Effector memory CD8-positive, alpha-beta T cell (primary cell): ENCODE measurements at places on chromosomes 12 and 14.
A peak's percentile ranks its signal among the peaks of the same experiment; 100 is the strongest.

- no peak for DNase-seq
Measured at GRCh38 chr12:4567073-4567881, 5.3 kb downstream of the DYRK4 start.

DNA sequence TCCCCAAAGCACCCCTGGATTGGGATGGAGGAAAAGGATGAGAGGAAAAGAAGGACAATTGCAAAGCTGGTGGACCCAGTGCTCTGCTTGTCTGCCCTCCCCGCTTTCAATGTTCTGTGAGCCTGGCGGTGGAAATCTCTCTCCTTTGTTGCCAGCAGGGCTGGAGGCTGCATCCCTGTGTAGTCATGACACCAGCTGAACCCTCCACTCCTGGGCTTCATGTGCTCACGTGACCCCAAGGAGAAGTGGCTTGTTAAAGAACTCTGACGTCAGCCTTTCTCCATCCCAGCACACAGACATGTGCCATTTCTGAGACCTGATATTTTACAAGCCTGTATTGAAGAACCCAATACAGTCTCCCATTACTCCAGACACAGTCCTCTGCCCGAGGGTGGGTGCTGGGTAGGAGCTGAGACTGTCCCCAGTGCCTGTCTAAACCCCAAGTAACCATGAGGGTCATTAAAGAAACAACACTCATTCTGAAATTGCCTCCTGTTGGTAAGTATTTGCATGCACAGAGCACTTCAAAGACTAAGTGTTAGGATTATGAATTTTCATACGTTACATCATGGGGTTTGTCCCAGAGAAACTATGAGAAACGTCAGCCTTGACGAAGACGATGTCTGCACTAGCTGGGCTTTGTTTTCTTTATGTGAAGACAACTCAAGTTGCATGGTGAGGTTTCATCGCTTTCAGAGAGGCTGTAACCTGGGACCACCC is 21.7 kb downstream of the GALNT16 start:
- DNase-seq, result no peak

- DNase-seq, result no peak
Measured at GRCh38 chr14:93729993-93730392, 58.3 kb downstream of the PRIMA1 start.

DNA sequence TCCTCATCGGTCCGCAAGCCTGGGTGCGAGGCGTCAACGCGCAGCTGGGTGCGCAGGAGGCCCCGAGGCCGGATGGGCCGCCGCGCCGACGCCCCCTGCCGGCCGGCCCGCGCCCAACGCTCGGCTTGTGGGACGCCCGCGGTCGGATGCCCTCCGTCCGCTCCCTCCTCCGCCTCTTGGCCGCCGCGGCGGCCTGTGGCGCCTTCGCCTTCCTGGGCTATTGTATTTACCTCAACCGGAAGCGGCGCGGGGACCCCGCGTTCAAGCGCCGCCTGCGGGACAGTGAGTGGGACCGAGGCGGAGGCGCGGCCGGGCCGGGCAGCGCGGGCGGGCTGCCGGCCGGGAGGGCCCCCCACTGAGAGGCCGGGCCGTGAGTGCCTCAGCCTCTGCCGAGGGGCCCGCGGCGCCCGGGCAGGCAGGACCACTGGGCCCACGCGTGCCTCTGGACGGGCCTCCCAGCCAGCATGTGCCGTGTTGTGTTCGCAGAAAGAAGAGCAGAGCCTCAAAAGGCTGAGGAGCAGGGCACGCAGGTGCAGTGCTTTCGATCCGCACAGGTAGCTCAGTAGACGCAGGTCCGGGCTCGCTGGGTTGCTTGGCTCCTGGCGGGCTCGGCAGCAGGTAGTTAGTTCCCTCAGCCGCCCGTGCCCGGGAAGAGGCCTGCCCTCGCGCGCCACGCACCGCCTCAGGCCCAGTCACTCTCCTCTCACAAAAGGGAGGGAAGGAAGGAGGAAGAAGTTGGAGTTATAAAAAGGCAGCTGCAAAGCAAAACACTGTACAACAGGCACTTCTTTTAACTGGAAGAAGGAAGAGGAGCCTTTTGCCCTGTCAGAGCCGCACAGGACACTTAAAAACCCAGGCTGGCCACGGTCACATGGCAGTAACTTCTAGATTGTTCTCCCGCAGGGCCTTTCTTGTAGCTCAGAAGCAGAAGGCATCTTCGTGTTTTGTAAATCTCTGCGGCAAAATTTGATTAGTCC is at the start of gene TOMM20L:
Gene TOMM20L, plus strand, starts transcription at position 119 of the 977 bp plus-strand sequence. Its CDS starts 28 bp downstream, at position 147.
- DNase-seq, result peak; percentile 63

DNA sequence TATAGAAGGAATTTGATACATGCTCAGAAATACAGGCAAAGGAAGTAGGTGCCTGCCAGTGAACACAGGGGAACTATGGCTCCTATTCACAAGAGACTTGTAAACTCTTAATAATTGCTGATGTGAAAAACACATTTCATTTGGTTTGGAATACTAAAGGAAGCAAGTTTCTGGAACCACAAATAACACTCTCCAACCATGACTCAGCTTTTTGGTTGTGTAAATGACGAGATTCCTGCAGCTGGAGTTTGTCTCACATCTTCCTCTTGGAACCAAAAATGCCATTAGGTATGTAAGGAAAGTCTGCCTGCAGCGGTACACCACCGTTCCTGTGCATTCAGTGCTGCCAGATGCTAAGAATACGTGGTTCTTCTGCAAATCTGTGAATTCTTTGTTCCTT is 4.5 kb upstream of the OR11H6 start:
- no peak for DNase-seq

DNA sequence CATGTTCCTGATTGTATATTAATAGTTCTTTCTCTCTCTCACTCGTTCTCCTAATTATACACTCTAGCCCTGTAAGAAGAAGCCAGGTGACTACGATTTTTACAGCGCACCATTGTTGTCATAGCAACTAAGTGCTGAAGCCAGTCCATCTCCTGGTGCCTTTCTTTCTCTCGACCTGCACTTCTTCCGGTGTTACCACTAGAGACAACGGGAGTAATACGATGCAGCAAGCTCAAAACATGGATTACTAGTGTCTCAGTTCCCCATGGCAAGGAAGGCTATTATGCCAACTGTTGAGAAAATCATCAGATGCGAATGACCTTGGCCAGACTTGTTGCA is 40.8 kb upstream of the DCD start:
- DNase-seq, result no peak

- no peak for DNase-seq
Measured at GRCh38 chr12:53338916-53339315, 2.8 kb upstream of the SP7 start.

- no peak for DNase-seq
Measured at GRCh38 chr14:69617796-69618195, 6.4 kb downstream of the SUSD6 start.

GRCh38 chr12:101619858-101620761 is 25.3 kb downstream of the MYBPC1 start:
- no peak for DNase-seq

DNA sequence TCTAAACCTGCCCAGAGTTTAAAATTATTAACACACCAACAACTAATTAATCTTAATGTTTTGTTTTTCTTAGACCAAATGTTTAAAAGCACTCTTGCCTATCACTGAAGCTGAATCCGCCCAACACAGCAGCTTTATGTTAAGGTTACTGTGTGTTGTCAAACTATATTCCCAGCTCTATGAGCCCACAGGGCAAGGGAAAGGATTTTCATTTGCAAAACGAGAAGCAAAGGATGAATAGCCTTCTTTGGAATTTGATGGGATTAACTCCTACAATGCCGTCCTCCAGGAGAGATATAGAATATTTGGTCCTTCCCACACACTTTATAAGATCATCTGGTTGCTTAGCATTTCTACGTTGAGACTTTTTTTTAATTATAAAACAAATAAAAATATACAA is 43.7 kb downstream of the DUSP16 start:
- no peak for DNase-seq

DNA sequence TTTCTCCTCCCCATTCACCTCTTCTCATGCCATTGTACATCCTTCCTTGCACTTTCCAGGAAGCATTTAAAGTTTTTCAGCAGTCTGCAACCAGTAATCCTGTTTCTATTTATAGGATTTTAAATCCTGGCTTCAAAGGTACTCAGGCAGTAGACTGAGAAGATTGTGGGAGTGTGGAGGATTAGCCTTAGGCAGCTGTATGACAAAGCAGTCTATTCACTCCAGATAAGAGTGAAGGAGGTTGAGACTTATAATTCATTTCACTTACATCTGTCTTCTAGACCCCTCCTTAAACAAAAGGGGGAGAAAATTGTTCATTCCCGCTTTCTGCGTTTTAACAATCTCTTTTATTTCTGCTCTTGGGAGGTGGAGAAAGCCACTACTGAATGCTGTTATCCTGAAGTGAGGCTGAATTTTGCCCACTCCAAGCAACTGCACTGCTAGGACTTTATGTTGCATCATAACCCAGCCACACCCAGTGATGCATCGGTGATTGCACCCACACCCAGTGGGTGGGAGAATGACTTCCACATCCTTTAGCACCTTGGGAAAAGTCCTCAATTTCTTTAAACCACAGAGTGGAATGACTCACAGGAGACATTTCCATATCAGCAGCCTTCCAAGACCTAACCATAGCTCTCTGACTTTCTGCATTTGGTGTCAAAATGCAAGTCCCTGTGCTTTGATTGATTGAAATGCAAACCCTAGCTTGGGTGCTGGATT is 382.5 kb upstream of the ATP2B1 start:
- DNase-seq, result no peak

DNA sequence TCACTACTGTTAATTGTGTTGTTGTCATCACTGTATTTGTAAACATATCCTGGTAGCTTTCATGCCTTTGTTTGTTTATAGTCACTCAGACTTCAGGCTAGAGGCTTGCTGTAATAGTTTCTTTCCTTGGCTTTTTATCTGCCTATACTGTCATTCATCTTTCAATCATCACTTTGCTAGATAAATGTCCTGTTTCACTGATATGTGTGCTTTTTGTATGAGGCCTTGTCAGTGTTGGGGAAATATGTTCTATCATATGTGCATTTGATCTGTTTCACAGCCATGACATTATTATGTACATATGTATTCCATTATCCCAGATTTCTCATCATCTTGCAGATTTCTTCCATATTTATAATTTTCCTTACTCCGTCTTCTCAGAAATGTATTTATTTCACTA is 558.9 kb upstream of the LRFN5 start:
- DNase-seq, result no peak

DNA sequence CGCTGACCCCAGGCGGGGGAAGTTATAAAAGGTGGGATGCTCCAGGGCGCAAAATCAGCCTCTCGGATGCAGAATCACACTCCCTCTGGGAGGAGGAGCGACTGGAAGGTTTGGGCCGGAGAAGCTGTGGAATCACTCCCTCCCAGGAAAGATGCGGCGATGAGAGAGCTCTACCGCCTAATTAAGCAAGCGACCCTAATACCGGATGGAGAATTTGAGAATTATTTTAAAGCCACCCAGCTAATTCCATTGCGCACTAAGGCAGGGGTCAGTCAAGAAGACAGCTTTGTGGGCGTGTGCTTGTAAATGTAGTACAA is 1.9 kb downstream of the COL2A1 start:
- DNase-seq, result no peak

DNA sequence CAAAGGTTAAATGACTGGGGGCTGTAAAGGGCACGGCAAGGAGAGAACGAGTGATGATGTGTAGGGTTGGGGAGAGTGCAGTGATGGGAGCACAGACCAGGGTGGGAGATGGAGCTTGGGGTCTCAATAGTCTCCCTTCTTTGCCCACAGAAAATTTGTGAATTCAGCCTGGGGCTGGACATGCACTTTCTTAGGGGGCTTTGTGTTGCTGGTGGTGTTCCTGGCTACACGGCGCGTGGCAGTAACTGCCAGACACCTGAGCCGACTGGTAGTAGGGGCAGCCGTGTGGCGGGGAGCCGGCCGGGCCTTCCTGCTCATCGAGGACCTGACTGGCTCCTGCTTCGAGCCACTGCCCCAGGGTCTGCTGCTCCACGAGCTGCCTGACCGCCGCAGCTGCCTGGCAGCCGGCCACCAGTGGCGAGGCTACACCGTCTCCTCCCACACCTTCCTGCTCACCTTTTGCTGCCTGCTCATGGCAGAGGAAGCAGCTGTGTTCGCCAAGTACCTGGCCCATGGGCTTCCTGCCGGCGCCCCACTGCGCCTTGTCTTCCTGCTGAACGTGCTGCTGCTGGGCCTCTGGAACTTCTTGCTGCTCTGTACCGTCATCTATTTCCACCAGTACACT is 1.7 kb downstream of the FITM1 start:
- no peak for DNase-seq

DNA sequence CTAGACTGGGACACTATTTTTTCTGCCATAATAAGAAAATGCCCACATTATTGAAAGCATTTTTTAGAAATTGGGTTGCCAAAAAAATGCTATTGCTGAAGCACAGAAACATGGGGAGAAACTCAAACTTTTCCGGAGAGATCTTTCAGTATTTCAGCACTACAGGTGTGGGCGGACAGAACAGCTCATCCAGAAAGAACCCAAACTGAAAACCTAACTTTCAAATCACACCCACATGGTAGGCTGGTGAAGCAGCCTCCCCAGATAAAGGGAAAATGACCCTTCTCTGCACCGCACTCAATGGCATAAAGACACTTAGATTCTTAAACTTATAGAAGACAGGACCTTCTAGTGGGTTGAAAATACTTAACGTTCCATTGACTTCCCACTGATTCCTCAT is 62.3 kb upstream of the TMPO start:
- no peak for DNase-seq

DNA sequence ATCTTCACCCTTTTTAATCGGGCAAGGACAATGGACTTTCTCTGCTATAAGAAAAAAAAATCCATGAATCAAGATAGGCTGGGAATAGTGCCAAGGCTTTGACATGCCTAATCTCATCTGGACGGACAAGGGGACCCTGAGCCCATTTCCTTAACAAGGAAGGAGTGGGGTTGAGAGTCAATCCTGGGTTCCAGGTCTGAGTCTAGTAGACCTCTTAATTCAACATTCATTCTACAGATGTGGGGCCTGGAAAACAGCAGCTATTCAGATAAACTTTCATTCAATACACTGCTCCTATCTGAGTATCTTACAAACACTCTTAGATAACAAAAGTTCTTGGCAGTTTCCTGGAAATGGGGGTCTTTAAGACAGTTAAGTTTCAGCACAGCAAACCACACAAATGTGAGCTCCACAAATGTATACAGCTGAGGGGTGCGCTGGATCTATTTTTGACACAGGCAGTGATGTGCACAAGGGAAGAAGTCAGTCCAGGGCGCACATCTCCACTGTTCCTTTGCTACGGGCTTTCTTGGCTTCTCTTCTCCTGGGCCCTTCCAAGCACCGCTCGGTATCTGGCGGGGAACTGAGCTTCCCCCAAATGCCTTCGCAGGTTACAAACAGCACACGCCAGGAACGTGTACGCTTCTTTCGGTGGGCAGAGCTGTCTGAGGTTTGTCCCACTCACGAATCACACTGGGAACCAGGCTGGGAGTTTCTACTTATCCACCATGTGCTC is 82.2 kb upstream of the GPR68 start:
- no peak for DNase-seq

GRCh38 chr14:25516838-25517237 is 466.9 kb upstream of the STXBP6 start:
- DNase-seq, result no peak
